HepG2 (cell line): ENCODE measurements at places on chromosomes 6 and 20.
A peak's percentile ranks its signal among the peaks of the same experiment; 100 is the strongest.

- no peak for DNase-seq
Measured at GRCh38 chr6:136964398-136964797, 42.3 kb downstream of the SLC35D3 start.

DNA sequence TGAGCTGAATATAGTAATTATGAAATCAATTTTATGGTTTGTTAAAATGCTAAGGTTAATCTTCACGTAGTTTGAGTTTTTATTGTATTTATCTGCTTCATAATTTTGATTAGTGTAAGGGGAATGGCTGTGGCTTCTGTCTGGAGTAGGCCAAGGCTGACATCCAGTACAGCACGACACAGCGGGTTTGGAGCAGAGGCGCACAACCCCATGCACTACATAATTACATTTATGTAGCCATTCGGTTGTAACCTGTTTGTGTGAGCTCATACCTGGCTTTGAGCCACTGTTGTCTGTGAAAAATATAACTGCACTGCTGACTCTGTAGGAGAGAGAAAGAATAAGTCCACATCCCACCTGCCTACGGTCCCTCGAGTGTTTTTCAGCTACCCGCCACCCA, 615.5 kb downstream of the EYS start:
- DNase-seq: no peak

- DNase-seq: no peak
Measured at GRCh38 chr6:46815130-46815529, 21.9 kb downstream of the MEP1A start.

DNA sequence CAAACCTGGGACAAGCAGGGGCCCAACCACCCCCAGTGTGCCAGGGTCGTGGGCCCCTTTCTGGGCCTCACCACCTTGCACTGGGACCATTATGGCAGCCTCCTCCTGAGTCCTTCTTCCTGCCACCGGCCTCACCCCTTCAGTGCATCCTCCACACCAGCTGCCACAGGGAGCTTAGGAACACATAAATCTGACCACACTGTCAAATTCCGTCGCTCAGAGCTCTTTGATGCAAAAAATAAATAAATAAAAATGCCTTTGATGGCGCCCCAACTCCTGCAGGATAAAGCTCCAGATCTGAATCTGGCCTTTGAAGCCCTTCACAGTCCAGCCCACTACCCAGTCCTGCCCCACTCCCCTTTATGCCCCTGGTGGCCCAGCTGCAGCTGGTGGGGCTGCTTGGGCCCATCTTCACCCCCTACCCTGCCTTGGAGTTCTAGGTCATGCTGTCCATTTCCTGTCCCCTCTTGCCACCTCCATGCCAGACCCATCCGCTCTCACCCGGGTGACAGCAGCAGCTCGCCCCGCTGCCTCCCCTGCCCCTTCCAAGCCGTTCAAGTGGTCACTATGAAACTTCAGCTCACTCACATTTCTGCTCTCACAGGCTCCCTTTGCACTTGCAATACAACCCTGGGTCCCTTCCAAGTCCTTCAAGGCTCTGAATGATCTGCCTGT, 16.0 kb downstream of the MYH7B start:
- DNase-seq: no peak

DNA sequence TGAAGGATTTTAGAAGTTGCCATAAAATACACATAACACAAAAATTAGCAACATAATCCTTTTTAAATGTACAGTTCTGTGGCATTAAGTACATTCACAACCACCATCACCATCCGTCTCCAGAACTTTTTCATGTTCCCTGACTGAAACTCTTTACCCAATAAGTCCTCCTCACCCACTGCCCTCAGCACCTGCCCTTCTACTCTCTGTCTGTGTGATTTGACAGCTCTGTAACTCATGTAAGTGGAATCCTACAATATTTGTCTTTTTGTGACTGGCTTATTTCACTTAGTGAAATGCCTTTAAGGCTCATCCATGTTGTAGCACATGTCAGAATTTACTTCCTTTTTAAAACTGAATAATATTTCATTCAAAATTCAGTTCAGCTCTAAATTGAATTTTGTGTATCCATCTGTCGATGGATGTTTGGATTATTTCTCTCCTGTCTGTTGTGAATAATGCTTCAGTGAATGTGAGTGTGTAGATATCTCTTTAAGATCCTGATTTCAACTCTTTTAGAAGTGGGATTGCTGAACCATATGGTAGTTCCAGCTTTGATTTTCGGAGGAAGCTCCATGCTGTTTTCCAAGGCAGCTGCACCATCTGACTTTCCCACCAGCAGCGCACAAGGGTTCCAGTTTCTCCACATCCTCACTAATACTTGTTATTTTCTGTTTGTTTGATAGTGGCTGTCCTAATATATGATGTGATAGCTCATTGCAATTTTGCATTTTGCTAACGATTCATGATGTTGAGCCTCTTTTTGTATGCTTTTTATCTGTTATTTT, 4.2 kb downstream of the ENTPD6 start:
- DNase-seq: no peak

DNA sequence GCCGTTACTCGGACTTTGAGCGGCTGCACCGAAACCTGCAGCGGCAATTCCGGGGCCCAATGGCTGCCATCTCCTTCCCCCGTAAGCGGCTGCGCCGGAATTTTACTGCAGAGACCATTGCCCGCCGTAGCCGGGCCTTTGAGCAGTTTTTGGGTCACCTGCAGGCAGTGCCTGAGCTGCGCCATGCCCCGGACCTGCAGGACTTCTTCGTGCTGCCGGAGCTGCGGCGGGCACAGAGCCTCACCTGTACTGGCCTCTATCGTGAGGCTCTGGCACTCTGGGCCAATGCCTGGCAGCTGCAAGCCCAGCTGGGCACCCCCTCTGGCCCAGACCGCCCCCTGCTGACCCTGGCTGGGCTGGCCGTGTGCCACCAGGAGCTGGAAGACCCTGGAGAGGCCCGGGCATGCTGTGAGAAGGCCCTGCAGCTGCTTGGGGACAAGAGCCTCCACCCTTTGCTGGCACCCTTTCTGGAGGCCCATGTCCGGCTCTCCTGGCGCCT, 7.2 kb downstream of the SNX21 start:
- no peak for DNase-seq

GRCh38 chr20:50810063-50810462, 15.2 kb downstream of the BCAS4 start:
- no peak for DNase-seq

GRCh38 chr6:48141975-48142374, 31.0 kb upstream of the PTCHD4 start:
- no peak for DNase-seq

DNA sequence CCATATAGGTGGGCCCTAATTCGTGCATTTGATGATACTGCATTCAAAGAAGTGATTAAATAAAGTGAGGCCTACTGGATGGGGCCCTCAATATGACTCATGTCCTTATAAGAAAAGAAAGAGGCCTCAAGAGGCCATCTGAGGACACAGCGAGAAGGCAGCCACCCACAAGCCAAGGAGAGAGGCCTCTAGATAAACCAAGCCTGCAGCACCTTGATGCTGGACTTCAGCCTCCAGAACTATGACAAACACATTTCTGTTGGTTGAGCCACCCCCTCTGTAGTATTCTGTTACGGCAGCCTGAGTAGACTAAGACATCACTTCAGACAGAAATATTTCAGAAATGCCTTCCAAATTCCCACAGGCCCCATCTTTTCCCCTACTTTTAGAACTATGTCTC, 82.5 kb upstream of the PLEKHG1 start:
- DNase-seq: no peak

DNA sequence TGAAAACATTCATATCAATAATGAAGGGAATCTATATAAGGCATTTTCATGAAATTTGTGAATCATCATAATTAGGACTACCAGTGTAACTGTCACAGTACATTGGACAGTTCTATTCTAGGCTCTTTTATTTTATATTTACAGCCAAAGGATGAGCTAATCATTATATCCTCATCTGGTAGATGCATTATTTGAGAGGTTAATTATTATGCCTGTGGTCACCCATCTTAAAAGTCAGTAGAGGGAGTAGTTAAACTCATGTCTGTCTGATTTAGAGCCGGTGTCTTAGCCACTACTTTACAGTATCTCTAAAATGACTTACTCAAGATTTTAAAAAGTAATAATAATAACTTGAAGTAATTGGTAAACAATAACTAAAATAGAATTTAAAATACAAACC, 899.3 kb upstream of the MAP3K7 start:
- no peak for DNase-seq

GRCh38 chr6:92715991-92716390, 703.4 kb downstream of the EPHA7 start:
- no peak for DNase-seq

DNA sequence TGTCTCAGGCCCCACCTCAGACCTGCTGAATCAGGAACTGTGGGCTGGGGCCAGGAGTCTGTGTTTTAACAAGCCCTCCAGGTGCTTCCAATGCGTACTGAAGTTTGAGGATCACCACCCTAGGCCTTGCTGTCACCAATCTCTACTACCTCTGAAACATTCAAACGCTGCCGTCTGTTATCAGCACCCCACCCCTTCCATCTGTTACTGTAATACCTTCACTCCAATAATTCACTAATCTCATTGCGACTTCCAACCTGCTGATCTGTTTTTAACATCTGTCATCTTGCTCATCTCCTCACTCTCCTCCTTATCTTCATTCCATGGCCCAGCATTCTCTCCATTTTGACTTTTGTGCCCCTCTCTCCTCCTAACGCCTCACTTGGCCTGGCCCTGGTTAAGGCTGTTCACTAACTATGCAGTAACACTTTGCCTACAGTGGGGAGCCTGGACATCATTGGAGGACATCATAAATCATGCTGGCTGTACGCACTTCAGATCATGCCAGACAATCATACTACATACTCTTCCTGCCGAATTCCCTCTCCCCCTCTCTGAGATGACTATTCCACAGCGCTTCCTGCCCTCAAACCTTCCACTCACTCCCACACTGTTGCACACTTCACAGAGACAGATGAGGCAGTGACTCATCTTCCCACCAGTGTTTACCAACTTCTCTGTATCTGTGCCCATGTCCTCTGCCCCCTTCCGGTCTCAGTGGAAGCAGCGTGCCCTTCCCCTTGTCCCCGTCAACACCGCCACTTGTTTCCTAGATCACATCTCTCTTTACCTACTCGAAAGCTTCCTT, 3.0 kb upstream of the GUCA1B start:
- peak; percentile 81 for DNase-seq
